Caudate nucleus (tissue), 63 donors: ENCODE measurements at places on chromosomes 6 and 20.

GRCh38 chr20:58839474-58839874 is 11.2 kb downstream of the GNAS-AS1 start:
- no peak for DNase-seq

DNA sequence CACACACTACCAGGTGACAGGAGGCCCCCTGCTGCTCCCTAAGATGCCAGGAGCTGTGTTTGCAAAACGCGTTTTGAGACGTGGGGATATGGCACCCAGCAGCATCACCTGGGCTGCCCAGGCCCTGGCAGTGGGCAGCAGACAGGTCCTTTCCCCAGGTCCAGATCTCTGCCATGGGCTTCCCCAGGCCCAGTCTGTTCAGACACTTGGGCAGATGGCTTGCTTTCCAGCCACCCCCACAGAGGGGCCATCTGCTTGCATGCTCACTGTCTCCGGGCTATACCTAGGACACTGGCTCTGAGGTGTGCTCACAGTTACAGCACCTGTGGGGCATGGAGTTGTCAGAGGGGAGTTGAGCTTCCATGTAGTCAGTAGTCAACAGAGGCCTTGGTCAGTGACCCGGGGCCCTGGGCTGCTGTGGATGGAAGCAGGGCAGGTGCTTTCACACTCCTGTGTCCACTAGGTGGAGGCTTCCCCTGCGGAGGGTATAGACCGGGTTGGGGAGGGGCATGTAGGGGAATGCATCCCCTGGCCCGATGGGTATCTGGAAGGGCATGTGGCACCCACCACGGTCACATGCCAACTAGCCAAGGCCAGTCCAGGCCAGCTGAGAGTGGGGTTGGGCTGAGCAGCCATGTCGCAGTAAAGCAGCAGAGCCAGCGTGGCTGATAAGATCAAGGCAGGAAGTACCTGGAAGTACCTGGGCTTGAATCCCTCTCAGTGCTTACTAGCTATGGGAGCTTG is 185.4 kb upstream of the SLC24A3 start:
- no peak for DNase-seq

- no peak for DNase-seq
These were observed 23.8 kb downstream of the ANKS1A start for GRCh38 chr6:34912715-34913464.

GRCh38 chr20:20808016-20808415 is 95.6 kb upstream of the RALGAPA2 start:
- DNase-seq: no peak

DNA sequence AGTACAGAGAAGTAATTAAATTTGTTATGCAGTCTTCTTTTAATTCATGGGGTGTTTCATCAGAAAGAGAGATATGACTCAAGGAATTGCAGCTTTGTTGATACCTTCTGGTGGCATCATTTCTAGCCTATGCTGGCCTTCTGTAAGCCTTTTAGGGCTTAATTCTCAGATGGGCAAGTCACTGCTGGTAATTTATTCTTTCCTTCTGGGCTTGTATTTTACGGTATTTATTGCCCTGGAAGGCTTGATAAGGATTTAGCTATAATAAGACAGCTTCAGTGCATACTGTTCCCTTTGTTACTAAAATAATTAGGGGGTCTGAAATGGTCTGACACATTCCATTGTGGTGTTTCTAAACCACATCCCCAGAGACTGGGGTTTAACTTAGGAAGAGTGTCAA is 57.9 kb upstream of the EMILIN3 start:
- no peak for DNase-seq

DNA sequence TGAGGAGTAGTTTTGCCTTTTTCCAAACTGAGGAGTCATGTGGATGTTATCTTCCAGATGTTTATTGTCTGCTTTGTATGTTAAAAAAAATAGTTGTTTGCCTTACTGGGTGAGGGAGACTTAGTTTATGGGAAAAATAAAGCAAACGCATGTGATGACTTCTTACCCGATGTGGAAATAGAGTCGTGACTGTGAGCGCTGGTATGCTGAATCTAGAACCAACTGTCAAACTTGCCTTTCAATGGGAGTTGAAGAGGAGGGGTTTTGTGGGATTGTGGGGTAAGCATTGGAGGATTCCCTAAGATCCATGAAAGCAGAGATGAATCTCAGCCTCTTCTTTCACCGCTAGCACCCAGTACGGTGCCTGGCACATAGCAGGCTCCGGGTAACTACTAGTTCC is 5.3 kb downstream of the DCBLD1 start:
- no peak for DNase-seq
